Activated T-cell treated with anti-CD3 and anti-CD28 coated beads, Interleukin-2, amount 50 U/mL, for 48 hours (primary cell): ENCODE measurements at places on chromosomes 3 and 15.

DNA sequence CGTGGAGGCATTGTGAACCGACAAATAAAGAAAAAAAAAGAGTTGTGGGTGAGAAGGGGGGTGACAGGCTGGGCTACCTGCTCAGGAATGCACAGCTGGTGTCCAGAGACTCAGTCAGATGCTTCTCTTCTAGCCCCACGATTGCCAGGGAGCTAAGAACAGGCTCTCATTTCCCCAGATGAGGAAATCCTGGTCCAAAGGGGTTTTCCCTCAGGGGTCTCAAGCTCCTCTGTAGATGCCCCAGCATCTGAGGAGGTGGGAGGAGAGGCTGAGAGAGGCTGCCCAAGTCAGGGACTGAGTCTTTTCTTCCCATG, 35.5 kb downstream of the BNC1 start:
- DNase-seq = no peak

GRCh38 chr3:8759038-8759707, 10.2 kb downstream of the OXTR start:
- no peak for DNase-seq

DNA sequence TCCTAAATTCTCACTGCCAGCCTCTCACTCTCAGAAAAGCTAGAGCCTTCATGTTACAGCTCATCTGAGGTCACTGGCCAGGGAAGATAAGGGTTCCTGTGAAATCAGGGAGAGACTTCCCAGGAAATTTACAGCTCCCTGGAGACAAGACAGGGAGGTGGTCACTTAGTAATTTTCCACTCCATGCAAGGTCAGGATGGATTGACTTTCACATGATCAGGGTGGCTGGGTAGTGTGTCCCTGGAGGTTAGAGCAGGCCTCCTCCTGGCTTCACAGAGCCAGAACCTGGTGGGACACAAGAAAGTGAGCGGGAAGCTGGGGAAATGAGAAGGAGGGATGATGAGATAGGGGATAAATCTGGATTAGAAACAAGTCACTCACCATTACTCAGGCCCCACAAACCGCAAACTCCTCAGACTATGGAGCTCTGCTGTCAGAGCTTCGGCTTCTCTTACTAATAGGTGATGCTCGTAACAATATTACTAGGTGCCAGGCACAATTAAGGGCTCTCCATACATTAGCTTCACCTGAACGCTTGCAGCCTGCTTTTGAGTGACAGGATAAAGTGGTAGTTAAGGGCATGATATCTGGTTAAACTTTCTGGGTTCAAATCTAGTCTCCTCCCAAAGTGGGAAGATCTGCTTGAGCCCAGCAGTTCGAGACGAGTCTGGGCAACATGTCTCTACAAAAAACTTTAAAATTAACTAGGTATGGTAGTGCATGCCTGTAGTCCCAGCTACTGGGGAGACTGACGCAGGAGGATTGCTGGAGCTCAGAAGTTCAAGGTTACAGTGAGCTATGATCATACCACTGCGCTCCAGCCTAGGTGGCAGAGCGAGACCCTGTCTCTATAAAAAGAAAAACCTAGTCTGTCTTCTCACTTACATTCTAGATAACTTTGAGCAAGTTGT, 24.9 kb downstream of the DUOX2 start:
- no peak for DNase-seq

GRCh38 chr3:159305017-159305416, 503.2 kb downstream of the MFSD1 start:
- no peak for DNase-seq

- no peak for DNase-seq
These were observed 5.1 kb upstream of the TM6SF1 start for GRCh38 chr15:83102346-83102745.

GRCh38 chr15:76954744-76955143, 23.2 kb downstream of the RCN2 start:
- DNase-seq = no peak

GRCh38 chr3:138310494-138310893, 19.2 kb downstream of the NME9 start:
- no peak for DNase-seq

DNA sequence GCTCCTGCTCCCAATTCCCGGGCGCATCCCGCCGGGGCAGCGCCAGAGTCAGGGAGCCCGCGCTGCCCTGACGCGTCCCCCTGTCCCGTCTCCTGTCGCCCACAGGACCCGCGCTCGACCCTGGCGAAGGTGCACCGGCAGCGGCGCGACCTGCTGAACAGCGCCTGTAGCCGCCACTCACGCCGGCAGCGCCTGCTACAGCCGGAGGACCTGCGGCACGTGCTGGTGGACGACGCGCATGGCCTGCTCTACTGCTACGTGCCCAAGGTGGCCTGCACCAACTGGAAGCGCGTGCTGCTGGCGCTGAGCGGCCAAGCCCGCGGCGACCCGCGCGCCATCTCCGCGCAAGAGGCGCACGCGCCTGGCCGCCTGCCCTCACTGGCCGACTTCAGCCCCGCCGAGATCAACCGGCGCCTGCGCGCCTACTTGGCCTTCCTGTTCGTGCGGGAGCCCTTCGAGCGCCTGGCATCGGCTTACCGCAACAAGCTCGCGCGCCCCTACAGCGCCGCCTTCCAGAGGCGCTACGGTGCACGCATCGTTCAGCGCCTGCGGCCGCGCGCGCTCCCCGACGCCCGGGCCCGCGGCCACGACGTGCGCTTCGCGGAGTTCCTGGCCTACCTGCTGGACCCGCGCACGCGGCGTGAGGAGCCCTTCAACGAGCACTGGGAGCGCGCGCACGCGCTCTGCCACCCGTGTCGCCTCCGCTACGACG, 16.9 kb downstream of the C3orf22 start:
- peak; percentile 5 for DNase-seq

DNA sequence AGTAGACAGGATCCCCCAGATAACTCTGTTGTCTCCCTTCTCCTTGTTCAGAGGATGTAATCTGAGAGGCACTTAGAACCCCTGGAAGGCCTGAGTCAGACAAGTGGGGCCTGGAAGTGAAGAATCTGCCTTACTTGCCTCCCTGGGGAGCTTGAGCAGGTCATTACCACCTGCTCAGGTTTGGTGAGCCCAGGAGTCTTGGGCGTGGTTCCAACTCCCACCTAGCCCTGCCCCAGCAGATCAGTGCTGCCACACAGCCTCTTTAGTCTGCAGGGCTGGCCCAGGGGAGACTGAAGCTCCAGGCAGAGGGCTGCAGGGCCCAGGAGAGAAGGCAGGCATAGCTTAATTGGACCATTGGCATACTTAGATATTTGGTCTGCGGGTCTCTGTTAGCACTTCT, 230.0 kb downstream of the ERC2 start:
- no peak for DNase-seq

GRCh38 chr3:197103766-197104165, 74.1 kb upstream of the MELTF start:
- DNase-seq = no peak

DNA sequence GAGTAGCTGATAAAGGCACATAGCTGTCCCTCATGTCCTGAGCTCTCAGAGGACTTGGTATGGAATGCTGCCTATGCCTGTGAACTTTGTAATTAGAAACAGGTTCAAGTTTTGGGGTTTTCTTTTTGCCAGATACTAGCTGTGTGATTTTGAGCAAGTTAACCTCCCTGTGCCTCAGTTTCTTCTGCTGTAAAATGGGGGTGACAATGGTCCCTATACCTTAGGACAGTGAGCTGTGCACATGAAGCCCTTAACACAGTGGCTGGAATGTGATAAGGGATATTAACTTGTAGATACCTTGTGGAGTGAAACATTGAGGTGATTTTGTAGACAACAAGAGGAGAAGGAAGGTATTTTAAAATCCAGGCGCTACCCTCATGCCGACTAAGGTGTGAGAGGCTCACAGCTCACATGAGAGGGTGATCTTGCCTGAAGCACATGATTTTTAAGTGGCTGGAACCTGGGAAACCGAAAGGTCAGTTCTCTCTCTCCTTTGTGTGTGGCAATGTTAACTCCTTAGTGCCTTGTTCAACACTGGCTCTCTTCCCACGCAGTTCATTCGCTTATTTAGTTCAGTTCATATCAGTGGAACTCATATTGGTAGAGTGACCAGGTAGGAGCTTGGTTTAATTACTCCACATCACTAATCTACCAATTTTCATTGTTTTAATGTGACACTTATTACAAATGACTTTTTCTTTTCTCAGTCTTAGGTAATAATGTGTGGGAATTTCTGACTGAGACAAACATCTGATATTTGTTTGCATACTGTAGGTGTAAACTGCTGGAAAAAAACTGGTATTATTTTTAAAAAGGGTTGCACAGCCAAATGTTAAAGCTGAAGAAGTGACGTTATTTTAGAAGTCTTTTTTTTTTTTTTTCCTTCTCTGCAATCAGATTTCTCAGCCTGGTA, 236.2 kb downstream of the ITPR1 start:
- DNase-seq = no peak

DNA sequence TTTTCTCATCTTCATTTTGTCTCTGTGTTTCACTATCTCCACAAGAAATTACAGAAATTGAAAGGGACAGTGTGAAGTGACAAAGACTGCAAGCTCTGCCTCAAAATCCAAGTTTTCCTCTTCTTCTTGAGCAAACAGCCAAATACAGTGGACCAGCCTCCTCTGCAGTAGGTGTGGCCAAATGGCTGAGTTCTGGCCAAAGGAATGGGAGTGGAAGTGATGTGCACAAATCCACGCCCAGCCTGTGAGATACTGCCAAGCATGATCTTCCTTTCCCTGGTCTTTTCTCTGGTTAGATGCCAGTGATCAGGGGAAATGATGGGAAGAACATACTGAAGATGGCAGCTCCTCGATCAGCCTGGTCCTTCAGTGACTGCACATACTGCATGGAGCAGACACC, 111.0 kb upstream of the CPNE4 start:
- DNase-seq = no peak

GRCh38 chr3:196399485-196399945, 32.7 kb downstream of the UBXN7 start:
- DNase-seq = no peak

DNA sequence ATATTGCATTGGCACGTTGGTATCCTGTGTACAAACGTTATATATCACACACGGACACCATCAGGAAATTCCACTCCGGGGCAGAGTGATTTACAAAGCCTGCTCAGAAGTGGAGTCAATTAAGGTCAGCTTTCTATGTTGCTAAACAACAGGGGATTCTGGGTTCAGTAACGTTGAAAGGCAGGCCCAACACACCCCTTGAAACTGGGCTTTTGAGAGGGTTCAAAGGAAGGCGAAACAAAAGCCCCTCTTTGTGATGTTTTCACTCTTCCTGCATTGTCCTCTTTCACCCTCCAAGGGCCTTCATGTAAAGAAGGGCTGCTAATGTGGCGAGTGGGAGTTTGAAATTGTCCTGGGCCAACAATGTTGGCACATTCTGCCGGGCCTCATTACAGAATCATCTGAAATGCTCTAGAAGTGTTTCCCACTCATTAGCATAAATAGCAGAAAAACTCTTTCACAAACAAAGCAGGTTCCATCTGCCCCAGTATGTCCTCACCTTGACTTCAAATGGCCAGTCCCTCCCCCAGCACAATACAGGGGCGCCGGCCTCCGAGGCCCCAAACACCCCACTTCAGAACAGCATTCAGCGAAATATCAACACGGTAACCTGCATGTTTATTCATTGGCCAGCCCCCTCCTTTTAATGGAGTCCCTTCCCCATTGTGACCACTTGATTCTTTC, 76.4 kb downstream of the HES1 start:
- DNase-seq = no peak

DNA sequence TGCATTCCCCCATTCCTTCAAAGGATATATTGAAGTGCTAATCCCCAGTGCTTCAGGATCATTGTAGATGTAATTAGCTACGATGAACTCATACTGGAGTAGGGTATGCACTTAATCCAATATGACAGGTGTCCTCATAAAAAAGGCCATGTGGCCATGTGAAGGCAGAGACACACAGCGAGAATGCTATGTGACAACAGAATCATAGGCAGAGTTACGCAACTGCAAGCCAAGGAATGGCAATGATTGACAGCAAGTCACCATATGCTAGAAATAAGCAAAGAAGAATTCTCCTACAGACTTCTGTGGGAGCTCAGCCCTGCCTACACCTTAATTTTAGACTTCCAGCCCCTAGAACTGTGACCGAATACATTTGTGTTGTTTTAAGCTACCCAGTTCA, 875.6 kb upstream of the ROBO1 start:
- DNase-seq = no peak
